Stimulated activated CD4-positive, alpha-beta T cell treated with anti-CD3 and anti-CD28 coated beads, Interleukin-2, amount 100 ng/mL, for 24 hours (primary cell): ENCODE measurements at places on chromosomes 4 and X.

GRCh38 chr4:141713771-141714445 is 77.5 kb downstream of the IL15 start:
- no peak for DNase-seq

DNA sequence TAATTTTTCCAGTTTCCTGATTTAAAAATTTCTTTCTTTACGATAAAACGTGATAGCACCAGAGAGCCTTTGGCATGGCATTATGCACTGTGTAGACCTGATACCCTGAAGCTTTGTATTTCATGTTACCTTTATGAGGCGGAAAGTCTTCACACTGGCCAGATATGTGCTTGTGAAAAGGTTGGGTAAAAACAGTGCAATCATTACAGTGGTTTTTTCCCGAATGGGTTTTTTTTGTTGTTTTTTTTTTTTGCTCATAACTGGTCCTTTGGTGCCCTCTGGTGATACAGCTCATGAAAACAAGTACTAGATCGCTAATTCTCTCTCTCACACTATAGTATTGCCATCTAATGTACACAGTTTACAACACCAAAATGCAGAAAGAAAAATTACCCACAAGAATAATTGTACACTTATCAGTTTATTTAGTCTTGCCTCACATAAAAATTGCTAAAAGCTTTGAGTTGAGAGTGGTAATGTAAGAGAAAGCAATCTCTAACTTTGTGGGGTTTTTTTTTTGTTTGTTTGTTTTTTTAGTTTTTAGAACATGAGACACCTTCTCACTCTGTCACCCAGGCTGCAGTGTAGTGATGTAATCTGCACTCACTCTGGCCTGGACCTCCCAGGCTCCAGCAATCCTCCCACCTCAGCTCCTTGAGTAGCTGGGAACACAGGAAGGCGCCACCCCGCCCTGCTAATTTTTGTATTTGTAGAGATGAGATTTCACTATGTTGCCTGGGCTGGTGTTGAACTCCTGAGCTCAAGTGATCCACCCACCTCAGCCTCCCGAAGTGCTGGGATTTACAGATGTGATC is 21.3 kb downstream of the SPCS3 start:
- no peak for DNase-seq

GRCh38 chrX:150766351-150767044 is 73.3 kb downstream of the MTMR1 start:
- no peak for DNase-seq

- no peak for DNase-seq
These were observed 492.9 kb downstream of the SPRY1 start for GRCh38 chr4:123889507-123889906.

DNA sequence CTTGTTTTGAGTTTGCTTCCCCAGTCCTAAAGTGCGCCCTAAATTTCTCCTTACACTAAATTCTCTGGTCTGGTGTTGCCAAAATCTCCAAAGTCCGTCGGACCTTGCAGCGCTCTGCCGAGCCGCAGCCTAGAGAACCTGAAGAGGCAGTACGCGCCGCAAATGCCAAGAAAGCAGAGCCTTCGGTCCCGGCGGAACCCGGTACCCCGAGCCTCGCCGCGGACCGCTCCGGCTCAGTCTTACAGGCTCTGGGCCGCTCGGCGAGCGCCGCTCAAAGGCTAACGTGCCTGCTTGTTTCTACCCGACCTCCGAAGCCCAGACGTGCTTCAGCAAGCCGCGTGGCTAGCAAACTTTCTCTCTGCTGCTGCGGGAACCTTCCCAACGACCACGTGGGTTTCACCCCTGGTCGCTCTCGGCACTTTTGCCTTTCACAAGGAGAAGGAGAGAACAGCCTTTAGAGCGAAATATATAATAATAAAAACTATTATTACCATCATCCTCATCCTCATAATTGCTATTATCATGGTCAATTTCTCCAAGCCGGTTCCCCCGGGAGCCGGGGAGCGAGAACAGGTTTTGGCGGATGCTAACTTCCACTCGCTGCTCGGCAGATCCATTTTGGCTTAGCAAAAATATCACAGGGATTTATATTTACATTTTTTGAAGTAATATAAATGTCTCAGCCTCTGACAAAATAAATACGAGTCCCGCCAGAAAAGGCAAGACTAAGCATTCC is 2.2 kb upstream of the HTR2C start:
- DNase-seq = no peak

- no peak for DNase-seq
These were observed 518.7 kb downstream of the GRXCR1 start for GRCh38 chr4:43411226-43411625.

DNA sequence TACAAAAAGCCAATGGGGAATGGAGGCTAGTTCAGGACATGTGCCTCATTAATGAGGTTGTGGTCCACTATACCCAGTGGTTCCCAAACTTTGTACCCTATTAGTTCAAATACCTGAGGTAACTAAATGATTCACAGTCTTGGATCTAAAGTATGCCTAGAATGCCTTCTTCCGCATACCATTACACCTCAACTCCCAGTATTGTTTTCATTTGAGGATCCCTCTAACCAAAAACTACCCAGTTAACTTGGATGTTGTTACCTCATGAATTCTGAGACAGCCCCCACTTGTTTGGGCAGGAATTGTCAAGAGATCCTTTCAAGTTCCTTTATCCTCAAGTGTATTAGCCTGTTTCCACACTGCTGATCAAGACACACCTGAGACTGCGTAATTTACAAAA is 439.2 kb downstream of the PCDH10 start:
- DNase-seq = no peak

DNA sequence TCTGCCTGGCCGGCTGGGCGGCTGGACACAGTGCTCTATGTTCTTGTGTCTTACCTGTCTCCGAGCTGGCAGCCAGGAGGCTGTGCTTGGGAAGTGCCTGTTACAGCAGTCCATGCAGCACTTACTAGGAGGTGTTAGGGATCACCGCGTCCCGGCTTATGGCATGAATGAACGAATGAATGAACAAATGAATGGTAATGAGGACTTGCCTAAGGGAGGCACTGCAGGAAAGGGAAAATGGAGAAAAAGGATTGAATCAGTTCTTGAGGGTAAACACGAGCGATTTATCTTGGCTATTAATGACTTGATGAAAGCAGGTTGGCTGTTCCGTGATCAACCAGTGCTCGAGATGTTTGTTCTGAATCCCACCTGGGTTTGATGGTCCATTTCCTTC is 31.1 kb downstream of the TBC1D14 start:
- no peak for DNase-seq

- no peak for DNase-seq
These were observed 39.1 kb downstream of the SNX25 start for GRCh38 chr4:185248393-185249039.

DNA sequence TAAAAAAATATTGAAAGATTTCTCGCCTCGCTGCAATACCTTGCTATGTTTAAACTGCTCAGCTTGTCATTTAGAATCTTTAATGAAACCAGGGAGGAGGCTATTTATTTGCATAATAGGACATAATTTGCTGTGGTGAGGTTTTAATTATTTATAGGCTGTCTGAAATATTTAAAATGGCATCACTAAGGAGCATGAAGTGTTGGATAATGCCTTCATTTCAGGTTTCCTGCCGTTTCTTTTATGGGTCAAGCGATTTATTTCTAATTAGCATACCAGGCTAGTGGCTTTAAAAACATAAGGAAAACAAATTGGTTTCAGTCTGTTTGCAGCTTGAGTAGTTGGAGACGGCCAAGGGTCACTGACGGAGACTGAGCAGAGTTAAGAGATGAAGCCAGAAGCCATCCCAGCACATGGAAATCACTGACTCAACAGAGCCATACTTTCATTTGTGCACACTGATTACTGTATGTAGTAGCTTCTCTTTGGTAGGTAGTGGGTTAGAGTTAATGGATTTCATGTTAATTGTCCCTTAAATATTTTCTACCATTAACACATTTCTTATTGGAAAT is 1962.4 kb upstream of the TENM3 start:
- DNase-seq = no peak

- no peak for DNase-seq
These were observed 348.5 kb upstream of the NR3C2 start for GRCh38 chr4:148790691-148791090.

DNA sequence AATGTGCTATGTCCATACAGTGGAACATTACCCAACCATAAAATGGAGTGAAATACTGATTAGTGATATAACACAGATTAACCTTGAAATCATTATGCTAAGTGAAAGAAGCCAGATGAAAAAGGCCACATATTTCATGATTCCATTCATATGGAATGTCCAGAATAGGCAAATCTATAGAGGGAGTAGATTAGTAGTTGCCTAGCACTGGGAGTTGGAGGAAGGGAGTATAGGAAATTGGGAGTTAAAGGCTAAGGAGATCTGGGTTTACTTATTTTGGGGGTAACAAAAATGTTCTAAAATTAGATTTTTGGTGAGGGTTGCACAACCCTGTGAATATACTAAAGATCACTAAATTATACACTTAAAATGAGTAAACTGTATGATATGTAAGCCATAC is 26.8 kb downstream of the ENOX2 start:
- DNase-seq = no peak

GRCh38 chr4:37757761-37758160 is 68.7 kb upstream of the PGM2 start:
- DNase-seq = no peak

- no peak for DNase-seq
These were observed 335.2 kb downstream of the TENM3 start for GRCh38 chr4:182578402-182578801.

DNA sequence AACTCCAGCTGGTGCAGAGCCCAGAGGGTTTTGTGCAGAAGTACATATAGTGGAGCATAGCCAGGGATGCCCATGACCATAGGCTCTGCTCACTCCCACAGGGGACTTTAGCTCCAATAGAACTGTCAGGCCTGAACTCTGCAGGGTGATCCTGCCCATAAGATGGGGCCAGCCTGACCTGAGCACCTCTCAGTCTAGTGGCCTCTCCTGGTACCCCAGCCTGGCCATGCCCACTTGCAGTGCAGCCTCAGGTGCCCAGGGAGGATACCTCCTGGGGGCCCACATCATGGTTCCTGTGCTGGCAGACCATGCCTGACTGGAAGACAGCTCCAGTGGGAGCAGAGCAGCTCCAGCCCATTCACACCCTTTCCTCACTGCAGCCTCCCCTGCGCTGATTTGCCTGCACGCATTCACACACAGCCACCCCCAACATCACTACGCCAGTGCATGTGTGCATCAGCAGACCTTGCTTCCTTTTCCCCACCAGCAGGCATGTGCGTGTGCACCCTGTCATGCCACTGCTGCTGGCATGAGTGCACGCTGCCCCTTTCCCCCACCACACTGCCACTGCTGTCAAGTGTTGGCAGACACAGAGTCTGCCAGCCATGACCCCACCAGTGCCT is 53.0 kb upstream of the MMAA start:
- DNase-seq = no peak

- DNase-seq = no peak
These were observed 94.6 kb downstream of the PPP2R2C start for GRCh38 chr4:6377626-6378492.

GRCh38 chr4:32771491-32771890 is 2051.3 kb downstream of the PCDH7 start:
- no peak for DNase-seq

DNA sequence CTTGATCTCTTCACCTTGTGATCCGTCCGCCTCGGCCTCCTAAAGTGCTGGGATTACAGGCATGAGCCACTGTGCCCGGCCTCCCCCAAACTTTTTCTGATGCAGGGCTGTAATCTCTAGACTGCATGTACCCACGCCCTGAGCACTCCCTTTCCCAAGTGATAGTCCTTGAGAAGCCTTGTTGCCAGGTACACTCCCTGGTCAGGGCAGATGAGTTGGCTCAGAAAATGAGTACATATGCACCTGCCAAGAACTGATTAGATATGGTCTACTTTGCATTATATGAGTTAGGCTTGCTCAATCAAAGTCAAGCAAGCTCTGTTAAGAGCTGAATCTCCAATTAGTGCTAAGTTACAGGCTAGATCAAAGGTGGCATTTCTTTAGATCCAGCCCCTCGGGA is 20.3 kb downstream of the APOO start:
- no peak for DNase-seq

GRCh38 chrX:9558615-9559014 is 93.8 kb downstream of the TBL1X start:
- DNase-seq = no peak

GRCh38 chr4:8472689-8473197 is 32.2 kb downstream of the TRMT44 start:
- DNase-seq = no peak

DNA sequence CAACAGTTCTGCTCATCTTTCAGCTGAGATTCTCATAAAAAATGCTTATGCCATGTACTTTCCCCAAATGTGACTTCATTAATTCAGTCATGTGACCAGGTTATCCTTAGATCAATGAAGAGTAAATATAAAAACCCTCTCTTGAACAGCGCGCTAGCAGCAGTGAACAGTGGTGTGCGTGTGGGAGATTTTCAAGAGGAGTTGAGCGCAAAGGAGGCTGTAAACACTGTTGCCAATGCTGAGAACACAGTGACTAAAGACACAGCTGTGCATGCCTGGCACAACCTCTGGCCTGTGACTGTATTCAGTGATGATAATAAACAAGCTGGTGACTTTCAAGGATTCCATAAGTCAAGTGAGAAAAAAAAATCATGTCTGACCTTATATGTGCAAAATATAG is 25.1 kb downstream of the MSX1 start:
- no peak for DNase-seq

DNA sequence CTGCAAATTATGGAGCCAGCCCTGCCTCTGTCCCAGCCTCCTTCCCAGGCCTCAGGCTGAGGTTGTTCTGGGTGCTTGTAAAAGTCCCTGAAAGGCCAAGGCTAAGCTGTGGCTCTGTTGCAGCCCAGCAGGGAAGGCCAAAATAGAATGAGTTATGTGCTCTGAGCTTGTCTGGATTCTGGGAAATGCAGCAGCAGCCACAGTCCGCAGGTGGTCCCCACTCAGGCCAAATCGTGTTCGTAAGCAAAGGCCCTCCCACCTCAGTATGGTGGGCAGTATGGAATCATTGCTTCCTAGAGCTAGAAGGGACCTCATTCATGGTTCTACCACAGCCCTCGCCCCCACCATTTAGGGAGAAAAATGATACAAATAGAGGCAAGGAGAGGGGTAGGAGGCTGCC is 4.7 kb upstream of the TCEAL1 start:
- no peak for DNase-seq

DNA sequence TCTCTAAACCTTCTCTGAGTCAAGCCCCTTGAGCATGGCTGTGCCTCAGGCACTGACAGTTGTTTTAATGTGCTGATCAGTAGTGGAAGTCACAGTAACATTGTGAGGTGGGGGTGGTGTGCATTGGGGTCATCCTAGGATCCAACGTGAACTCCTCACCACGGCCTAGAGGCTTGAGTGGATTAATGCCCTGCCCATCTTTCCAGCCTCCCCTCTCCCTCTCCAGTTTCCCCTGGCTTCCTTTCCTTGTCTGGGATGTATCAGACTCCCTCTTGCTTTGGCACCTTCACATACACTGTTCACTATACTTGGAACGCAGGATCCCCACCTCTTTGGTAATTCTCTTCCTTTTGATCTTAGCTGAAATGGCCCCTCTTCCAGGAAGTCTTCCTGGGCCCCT is 13.3 kb upstream of the PJA1 start:
- no peak for DNase-seq

DNA sequence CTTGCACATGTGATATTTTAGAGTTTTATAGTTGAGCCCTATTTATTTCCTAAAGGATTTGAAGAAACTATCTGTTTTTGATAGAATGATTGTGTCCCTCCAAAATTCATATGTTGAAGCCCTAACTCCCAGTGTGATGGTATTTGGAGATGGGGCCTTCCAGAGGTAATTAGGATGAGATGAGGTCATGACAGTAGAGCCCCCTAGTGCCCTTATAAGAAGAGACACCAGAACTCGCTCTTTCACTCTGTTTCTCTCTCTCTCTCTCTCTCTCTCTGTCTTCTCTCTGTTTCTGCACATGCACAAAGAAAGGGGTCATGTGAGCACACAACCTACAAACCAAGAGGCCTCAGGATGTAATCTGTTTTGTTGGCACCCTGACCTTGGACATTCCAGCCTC is 921.9 kb upstream of the DIAPH2 start:
- no peak for DNase-seq

GRCh38 chr4:87451537-87451936 is 29.2 kb downstream of the NUDT9 start:
- no peak for DNase-seq
